NCI-H2227 treated with DMSO at 0.1 percent for 48 hours (cell line): ENCODE measurements at places on chromosomes 3 and 15.

DNA sequence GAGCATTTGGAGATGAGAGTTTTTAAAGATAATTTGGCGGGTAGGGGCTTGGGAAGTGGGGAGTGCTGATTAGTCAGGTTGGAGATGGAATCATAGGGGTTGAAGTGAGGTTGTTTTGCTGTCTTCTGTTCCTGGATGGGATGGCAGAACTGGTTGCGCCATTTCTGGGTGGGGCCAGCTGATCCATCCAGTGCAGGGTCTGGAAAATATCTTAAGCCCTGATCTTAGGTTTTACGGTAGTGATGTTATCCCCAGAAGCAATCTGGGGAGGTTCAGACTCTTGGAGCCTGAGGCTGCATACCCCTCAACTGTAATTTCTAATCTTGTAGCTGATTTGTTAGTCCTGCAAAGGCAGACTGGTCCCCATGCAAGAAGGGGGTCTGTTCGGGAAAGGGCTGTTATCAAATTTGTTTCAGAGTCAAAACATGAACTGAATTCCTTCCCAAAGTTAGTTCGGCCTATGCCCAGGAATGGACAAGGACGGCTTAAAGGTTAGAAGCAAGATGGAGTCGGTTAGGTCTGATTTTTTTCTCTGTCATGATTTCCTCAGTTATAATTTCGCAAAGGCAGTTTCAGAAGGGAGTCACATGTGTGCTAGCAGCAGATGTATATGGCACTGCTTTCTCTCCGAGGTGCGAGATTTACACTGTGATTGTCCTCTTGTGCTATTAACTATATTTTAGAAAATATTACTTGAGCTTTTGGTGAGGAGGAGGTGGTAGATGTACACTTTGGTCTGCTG lies 540.4 kb downstream of the EDEM1 start:
- no peak for DNase-seq

- DNase-seq: peak; percentile 15
Measured at GRCh38 chr3:72041511-72041910, 256.6 kb upstream of the PROK2 start.

GRCh38 chr3:126621627-126622345 lies 33.1 kb downstream of the TXNRD3 start:
- no peak for DNase-seq

DNA sequence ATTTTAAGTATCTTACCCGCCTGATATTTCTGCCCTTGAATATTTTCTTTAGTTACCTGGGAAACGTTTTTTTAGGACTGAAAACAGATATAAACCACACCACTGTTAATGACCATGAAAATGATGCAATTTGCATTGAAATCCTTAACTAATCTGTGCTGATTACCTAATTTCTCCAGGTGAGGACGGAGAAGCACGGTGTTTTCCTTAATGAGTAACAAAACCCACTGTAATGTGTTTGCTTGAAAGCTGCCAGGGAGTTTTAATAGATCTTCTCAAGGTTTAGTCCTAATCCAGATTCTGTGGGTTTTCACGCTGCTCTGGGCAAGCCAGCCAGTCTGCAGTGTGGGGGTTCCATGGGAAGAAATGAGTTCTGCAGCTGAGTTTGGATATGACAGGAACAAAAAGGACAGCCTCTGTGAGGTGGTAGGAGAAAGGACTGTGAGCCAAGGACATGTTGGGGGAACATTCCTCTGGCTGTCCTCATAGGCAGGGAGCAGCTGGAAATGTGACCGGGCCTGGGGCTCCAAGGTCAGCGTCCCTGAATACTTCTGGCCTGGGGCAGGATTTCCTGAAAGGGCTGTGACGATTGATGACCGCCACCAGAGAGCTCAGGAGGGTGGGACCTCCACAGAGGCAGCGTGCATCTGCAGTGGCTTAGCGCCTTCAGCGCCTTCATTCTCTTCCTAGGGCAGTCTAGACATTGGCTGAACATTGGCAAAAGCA lies 18.6 kb downstream of the THSD4 start:
- no peak for DNase-seq

- no peak for DNase-seq
Measured at GRCh38 chr15:69591905-69592508, 139.4 kb downstream of the RPLP1 start.

DNA sequence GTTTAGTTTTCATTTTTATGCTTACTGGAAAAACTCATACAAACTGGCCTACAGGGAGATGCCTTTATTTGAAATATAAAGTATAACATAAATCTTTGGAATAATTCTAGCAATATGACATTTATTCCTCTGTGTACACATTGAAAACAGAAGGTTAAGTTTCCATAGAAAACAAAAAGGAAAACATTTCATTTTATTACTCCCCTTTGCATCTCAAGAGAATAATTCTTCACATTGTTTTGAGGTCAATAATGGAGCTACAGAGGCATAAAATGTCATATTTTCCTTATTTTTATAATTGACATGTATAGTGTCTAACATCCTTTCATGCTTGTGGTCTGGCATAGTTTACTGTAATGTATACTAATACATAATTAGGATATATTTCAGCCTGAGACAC lies 187.6 kb upstream of the AGTR1 start:
- DNase-seq: no peak

DNA sequence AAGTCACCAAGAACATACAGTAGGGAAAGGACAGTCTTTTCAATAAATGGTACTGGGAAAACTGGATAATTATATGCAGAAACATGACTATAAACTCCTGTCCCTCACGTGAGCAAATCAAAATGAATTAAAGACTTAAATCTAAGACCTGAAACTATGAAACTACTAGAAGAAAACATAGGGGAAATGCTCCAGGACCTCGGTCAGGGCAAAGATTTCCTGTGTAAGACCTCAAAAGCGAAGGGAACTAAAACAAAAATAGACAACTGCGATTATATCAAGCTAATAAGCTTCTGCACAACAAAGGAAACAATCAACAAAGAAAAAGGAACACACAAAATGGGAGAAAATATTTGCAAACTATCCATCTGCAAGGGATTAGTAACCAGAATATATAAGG lies 62.7 kb downstream of the CRYGS start:
- no peak for DNase-seq

GRCh38 chr3:187287256-187287655 lies 4.3 kb downstream of the MASP1 start:
- DNase-seq: no peak

- no peak for DNase-seq
Measured at GRCh38 chr3:109930582-109930981, 593.2 kb upstream of the DPPA4 start.

GRCh38 chr3:123395235-123395634 lies 53.7 kb downstream of the ADCY5 start:
- no peak for DNase-seq

DNA sequence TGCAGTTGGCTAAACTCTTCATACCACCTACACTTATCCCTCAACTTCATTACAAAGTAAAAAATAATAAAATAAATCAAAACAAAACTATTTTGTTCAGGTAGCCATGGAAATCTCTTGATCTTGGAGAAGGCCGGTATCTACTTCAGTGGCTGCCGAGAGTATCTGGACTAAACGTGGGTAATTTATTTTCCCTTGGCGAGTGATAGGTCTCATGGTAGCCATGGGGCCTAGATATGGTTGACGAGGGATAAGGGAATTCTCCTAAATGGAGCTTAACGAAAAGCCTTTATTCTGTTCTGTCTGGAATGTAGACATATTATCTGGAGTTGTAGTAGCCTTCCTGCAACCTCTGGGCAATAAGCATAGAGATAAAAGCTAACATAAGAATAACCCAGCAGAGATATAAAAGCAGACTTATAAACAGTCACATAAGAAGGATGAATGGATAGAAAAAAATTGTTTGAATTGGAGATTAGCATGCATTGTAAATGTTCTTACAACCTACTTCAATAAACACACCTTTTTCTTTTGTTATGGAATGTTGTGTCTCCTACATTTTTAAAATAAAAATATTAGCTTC lies 281.3 kb upstream of the ARRDC4 start:
- no peak for DNase-seq

- DNase-seq: no peak
Measured at GRCh38 chr3:72535772-72536171, 312.5 kb downstream of the SHQ1 start.

DNA sequence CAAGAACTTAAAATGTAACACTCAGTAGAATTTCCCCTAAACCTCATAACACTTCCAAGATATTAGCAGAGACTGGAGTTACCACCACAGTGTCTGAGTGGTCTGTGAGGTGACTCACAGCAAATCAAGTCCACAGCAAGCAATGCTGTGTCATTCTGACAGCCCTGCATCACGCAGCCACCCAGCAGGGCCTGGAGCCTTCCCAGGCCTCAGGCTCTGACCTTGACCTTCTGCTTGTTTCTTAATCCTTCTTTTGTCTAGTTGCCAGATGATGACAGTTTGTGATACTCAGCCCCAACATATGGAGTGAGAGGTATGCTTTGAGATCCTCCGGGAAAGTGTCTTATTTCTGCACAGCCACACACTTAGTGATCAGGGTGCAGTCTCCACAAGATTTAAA lies 82.5 kb downstream of the TOP2B start:
- DNase-seq: no peak

GRCh38 chr3:50890688-50891344 lies 216.1 kb downstream of the DOCK3 start:
- no peak for DNase-seq

GRCh38 chr3:53300826-53301225 lies 45.0 kb upstream of the TKT start:
- no peak for DNase-seq

- DNase-seq: no peak
Measured at GRCh38 chr3:63386568-63386967, 108.5 kb downstream of the SYNPR start.

DNA sequence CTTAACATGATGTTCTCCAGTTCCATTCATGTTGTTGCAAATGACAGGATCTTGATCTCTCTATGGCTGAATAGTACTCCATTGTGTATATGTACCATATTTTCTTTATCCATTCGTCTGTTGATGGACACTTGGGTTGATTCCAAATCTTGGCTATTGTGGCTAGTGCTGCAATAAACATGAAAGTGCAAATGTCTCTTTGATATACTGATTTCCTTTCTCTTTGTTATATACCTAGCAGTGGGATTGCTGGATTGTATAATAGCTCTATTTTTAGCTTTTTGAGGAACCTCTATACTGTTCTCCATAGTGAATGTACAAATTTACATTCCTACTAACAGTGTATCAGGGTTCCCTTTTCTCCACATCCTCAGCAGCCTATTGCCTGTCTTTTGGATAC lies 5.9 kb upstream of the RBP2 start:
- no peak for DNase-seq

DNA sequence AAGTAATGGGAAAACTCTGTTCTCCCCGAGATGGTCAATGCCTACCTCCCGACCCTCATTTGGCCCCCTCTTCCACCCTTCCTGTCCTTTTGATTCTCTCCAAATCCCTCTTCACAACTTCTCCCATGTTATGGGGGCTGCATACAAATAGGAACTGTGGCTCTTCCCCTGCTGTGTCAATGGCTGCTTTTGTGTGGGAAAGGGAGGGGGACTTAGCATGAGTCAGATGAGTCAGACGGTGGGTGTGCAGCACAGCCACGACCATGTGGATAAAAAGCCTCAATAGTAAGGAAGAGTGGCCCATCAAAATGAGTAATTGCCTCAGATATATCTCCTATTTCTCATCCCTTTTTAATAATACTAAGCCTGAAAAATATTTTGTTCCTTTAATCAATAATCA lies 31.9 kb downstream of the SPATA16 start:
- peak; percentile 76 for DNase-seq

GRCh38 chr15:39248204-39248603 lies 332.7 kb upstream of the THBS1 start:
- DNase-seq: no peak

DNA sequence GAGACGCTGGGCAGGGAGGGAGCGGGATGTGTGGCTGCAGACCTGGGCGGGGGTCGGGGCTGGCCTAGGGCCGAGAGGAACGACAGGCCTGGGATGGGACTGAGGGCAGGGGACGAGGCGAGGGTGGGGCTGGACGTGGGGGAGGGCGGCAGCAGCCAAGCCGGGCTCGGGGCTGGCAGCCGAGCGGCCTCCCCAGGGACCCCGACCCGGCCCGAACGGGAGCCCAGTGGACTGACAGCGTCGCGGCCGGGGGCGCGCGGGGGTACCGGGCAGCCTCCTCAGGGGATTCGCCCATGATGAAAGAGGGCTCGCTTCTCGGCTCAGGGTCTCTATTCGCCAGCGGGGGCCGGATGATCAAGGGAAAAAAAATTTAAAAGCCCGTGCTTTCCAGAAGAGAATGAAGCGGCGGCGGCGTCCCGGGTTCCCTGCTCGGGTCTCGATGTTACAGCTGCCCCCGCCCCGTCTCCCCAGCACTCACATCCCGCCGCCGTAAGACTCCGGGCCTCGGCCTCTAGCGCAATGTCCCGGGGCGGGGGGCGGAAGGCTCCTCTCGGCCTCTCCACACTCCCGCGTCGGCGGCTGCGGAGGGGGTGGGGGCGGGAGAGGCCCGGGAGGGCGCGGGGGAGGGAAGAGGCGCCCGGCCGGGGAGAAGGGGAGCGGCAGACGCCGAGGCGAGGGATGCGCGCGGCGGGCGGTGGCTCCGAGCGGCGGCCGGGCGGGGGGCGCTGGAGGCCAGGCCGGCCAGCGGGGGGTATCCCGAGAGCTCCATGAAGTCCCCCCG lies 4.3 kb downstream of the PTH1R start:
- no peak for DNase-seq

DNA sequence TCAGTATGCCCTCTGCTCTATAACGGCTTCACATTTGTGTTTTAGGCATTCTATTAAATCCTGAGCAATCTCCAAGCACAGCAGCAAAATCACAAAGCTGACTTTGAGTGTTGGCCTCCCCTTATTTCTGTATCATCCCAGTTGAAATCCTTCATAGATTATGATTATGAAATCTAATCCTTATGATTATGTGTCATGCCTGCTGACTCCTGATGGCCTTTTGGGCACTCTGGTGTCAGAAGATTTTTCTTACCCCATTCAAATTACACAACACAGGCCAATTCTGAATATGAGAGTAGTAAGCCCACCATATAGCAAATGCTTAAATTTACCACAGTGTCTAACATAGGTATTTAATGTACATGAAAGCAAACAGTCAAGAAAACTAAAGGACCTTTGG lies 34.3 kb downstream of the CDV3 start:
- DNase-seq: no peak

DNA sequence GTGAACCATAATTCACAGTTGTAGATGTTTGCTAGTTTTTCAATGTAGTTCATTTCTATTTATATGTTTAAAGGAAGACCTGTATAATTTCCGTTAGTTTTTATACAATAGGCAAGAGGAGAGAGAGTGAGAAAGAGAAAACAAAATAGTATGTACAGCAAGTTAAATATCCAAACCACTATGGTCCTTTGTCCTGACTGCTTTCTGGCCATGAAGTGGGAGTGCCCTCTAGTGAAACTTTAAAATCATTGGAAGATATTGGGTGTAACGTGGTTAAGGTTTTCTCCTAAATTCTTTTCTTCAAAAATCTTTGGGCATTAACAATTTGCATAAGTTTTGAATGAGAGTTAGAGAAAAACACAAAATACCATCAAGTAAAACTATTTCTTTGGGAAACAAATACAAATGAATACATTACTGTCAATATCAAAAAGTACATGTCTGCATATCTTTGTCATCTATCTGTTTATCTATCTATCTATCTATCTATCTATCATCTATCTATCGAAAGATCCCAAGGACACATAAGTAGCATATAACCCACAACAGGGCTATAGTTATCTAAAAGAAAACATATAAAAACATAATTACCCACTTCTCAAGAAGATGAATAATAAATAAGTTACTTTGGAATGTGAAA lies 534.6 kb upstream of the ATP11B start:
- DNase-seq: peak; percentile 58

- DNase-seq: no peak
Measured at GRCh38 chr3:81105789-81106488, 655.5 kb downstream of the GBE1 start.

GRCh38 chr15:72200395-72201237 lies 3.0 kb upstream of the GRAMD2A start:
- no peak for DNase-seq
